ENCODE measurements at places on chromosomes 5 and 9. TPM values are rescaled to one million over a fixed set of nuclear protein-coding genes. Genes with fewer than 3 reads are reported as not detected.

Gene MGAT4B
- total RNA-seq: 207 TPM

Gene NLN
- total RNA-seq: 4.7 TPM

Gene CD72
- total RNA-seq: not detected

Gene COL23A1
- 4.3 TPM for total RNA-seq

Gene IFNA2
- total RNA-seq: not detected

Gene TNFSF15
- total RNA-seq: under 0.01 TPM

Gene SEMA5A
- 18.4 TPM for total RNA-seq

Gene PIP5KL1
- not detected for total RNA-seq

Gene NPR3
- 3.5 TPM for total RNA-seq

- no peaks in the 10 kb centered on the region for H3K36me3 ChIP-seq
- H3K4me1 ChIP-seq: peaks cover 70% of the 10 kb centered on the region
- H3K4me3 ChIP-seq: peak overlapping the region; percentile 5
- H3K27me3 ChIP-seq: no peaks in the 10 kb centered on the region
- H3K27ac ChIP-seq: no peak overlapping the region
Observed at GRCh38 chr9:70398145-70398556, 16.3 kb downstream of the KLF9 start.

- DNase-seq: no peak
- no peaks in the 10 kb centered on the region for H3K4me1 ChIP-seq
- no peaks in the 10 kb centered on the region for H3K36me3 ChIP-seq
Observed at GRCh38 chr9:127204771-127205470, 59.7 kb upstream of the GARNL3 start.

- peaks cover 31% of the 10 kb centered on the region for H3K4me1 ChIP-seq
- H3K36me3 ChIP-seq: no peaks in the 10 kb centered on the region
- peak overlapping the region; percentile 87 for H3K27ac ChIP-seq
- no peak overlapping the region for H3K4me3 ChIP-seq
Observed at GRCh38 chr9:4293293-4293941, 6.5 kb downstream of the GLIS3 start.

DNA sequence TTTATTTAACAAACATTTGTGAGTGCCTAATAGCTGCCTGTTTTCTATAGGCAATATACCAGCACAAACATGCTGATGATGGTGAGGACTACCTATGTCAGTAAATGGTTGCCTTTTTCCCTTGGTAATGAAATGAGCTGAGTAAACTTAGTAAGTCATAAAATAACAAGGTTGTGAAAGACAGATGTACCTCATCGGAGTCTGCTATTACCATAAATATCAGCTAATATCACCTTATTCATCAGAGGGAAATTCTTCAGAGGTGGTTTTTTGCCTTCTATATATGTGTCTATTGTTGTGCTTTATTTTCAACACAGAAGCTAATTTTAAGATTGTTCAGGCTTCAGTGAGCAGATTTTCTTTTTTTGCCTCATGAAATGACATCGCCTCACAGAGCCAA, 1040.5 kb downstream of the DTWD2 start:
- no peak overlapping the region for H3K4me3 ChIP-seq
- H3K27ac ChIP-seq: no peak overlapping the region
- no peaks in the 10 kb centered on the region for H3K36me3 ChIP-seq
- no peaks in the 10 kb centered on the region for H3K27me3 ChIP-seq
- no peaks in the 10 kb centered on the region for H3K4me1 ChIP-seq

DNA sequence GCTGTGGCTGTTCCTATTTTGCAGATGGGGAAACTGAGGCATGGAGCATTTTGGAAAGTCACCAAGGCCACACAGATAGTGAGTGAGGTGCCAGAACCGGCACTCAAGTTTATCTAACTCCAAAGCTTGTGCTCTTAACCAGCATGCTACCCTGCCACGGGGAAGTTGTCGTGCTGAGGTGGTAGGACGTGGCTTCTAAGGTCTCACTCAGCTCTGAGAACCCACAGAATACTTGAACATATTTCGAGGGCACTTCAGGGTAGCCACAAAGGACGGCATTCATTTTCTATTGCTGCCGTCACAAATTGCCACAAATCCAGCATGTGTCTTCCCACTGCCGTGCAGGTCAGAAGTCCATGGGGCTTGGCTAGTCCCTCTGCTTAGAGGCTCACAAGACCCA, 116.7 kb downstream of the OLFM1 start:
- no peaks in the 10 kb centered on the region for H3K4me1 ChIP-seq
- no peaks in the 10 kb centered on the region for H3K27me3 ChIP-seq
- H3K4me3 ChIP-seq: no peak overlapping the region
- no peaks in the 10 kb centered on the region for H3K36me3 ChIP-seq
- no peak overlapping the region for H3K27ac ChIP-seq
- DNase-seq: no peak

DNA sequence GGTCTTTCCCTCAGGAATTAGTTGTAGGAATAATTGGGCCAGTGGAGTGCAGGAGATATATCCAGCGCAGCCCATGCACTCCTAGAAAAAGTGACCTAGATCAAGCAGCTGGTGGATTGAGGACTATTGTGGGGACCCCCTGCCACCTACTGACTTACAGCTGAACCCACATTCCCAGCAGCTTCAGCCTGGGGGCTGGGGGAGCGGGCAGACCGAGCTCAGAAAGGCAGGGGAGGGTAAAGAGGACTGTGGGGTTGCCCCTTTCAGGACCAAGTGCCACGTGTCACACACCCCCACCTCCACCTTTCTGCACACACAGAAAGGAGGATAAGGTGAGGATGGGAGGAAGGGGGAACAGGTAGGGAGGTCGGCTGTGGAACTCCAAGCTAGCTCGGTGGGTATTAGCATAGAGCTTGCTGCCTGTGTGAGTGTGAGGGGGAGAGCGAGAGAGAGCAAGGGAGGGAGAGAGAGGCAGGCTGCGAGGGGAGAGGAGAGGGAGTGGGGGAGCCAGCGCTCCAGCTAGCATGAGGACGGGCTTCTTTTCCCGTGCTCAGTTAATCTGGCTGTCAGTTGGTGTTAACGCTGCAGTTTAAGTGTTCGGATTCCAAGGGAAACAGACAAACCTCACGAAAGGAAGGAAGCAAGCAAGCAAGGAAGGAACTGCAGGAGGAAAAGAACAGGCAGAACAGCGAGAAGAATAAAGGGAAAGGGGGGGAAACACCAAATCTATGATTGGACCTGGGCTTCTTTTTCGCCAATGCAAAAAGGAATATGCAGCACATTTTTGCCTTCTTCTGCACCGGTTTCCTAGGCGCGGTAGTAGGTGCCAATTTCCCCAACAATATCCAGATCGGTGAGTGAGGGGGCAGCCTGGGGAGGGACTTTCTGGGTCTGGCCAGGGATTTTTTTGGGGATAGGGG, at the start of gene GRIA1:
TSS of gene GRIA1 (plus strand) at position 553 of the 920 bp plus-strand sequence.
- H3K27me3 ChIP-seq: no peaks in the 10 kb centered on the region
- no peak within 1 kb of the TSS for H3K27ac ChIP-seq
- no peak for DNase-seq

GRCh38 chr5:19270153-19270552, 717.8 kb downstream of the CDH18 start:
- no peaks in the 10 kb centered on the region for H3K4me1 ChIP-seq
- H3K36me3 ChIP-seq: no peaks in the 10 kb centered on the region

- no peaks in the 10 kb centered on the region for H3K36me3 ChIP-seq
- no peak overlapping the region for H3K4me3 ChIP-seq
- peaks cover 28% of the 10 kb centered on the region for H3K4me1 ChIP-seq
Observed at GRCh38 chr5:139186752-139187326, 11.3 kb downstream of the SIL1 start.

DNA sequence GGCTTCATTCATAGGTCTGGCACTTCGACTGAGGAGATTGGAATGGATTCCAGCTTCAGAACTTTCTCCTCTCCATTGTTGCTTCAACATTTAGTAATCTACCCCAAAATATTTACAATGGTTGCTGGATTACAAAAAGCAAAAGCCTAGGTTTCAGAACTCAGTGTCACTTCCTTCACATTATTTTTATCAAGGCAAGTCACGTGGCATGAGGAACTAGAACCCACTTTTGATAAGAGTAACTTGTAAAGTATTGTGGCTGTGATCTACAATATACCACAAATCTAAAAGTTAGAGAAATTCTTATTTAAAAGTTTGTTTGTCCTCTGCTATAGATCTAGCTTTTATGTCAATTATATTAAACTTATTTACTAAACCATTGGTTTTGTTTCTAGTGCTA, 39.7 kb upstream of the ANKDD1B start:
- no peak overlapping the region for H3K4me3 ChIP-seq
- no peaks in the 10 kb centered on the region for H3K36me3 ChIP-seq
- no peak for DNase-seq
- no peaks in the 10 kb centered on the region for H3K27me3 ChIP-seq
- no peak overlapping the region for H3K27ac ChIP-seq

DNA sequence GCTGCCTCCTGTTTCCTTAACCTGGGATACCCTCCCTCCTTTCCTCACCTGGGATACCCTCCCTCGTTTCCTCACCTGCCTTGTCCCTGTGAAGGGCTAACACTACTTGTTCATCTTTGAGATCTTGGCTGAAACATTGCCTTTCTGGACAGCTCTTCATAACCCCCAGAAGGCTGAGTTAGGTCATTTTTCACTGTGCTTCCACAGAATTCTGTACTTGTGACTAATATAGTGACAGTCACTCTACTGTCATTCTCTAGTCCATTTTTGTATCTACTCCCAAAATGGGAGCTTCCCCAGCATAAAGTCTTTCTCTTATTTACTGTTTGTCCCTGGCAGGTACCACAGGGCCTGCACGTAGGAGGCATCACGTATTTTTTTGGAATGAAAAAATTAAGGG, 21.5 kb upstream of the DAB2 start:
- H3K4me1 ChIP-seq: peaks cover 3% of the 10 kb centered on the region
- DNase-seq: no peak
- no peaks in the 10 kb centered on the region for H3K36me3 ChIP-seq
- no peaks in the 10 kb centered on the region for H3K27me3 ChIP-seq

GRCh38 chr9:120655005-120655622, 59.2 kb downstream of the MEGF9 start:
- H3K27me3 ChIP-seq: no peaks in the 10 kb centered on the region
- DNase-seq: no peak
- H3K4me3 ChIP-seq: no peak overlapping the region
- no peaks in the 10 kb centered on the region for H3K4me1 ChIP-seq

- H3K27ac ChIP-seq: no peak overlapping the region
- H3K4me1 ChIP-seq: no peaks in the 10 kb centered on the region
- no peak overlapping the region for H3K4me3 ChIP-seq
- DNase-seq: no peak
Observed at GRCh38 chr9:82558855-82559630, 503.9 kb downstream of the RASEF start.

DNA sequence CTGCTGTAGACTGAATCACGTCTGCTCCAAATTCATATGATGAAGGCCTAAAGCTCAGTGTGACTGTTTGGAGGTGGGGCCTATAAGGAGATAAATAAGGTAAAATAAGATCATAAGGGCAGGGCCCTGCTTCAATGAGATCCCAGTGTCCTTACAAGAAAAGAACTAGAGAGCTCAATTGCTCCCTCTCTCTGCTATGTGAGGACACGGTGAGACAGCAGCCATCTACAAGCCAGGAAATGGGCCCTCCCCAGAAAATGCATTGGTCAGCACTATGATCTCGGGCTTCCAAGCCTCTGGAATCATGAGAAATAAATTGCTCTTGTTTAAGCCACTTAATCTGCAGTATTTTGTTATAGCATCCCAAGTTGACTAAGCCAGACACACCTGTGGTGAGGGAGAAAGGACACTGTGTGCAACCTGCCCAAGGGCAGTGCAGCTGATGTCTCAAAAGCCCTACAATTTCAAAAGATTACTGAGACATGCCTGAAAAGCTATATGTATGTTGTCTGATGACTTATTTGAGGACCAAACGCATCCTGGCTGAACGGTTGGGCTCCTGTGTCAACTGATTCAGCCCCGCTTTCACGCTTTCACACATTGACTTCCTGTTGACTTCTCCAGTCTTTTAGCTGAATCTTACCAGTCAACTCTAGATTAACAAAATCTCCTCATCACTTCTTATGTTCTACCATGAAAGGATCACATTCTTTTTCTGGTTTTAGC, 13.2 kb downstream of the GZMK start:
- H3K27ac ChIP-seq: no peak overlapping the region
- no peaks in the 10 kb centered on the region for H3K27me3 ChIP-seq
- no peak overlapping the region for H3K4me3 ChIP-seq

DNA sequence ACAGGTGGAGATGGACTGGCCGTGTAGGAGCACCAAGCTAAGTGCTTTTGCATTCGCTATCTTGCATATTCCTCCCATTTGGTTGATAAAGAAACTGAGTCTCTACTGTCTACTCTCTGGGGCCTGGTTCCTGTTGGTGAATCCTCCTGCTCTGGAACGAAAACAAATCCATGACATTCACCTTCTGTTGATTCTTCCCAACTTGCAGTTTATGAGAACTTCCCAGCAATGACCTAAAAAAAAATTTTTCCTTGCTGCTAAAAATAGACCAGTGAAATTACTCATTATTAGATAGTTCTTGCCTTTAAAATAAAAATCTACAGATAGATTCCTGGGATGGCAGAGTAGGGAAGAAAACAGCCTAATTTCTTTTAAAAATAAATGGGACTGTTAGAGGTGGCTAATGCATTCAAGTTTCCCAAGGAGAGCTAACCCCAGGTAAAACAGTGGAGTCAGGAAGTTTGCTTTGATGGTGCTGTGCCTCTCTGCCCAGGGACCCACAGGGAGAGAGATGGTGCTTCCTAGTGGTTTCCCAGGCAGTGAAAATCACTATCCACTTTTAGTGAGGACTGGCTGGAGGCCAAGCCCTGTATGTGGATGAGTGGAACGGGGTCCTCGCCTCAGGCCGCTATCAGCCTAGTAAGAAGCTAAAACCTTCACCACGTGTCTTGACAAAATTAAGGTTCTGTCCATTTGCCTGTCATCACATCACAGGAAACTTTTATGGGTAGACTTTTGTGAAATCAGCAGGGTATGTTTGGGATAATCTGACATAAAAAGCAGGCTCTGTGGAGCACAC, 68.4 kb upstream of the NR3C1 start:
- no peak overlapping the region for H3K27ac ChIP-seq
- no peaks in the 10 kb centered on the region for H3K4me1 ChIP-seq
- no peak for DNase-seq
- no peaks in the 10 kb centered on the region for H3K36me3 ChIP-seq
- H3K27me3 ChIP-seq: no peaks in the 10 kb centered on the region
- no peak overlapping the region for H3K4me3 ChIP-seq

GRCh38 chr9:110531776-110532175, 47.8 kb downstream of the SVEP1 start:
- no peak for DNase-seq
- H3K27ac ChIP-seq: no peak overlapping the region
- H3K27me3 ChIP-seq: no peaks in the 10 kb centered on the region
- no peaks in the 10 kb centered on the region for H3K4me1 ChIP-seq
- H3K4me3 ChIP-seq: no peak overlapping the region

GRCh38 chr5:135587721-135588663, 9.2 kb upstream of the CXCL14 start:
- H3K36me3 ChIP-seq: no peaks in the 10 kb centered on the region
- DNase-seq: no peak
- H3K4me1 ChIP-seq: no peaks in the 10 kb centered on the region
- no peak overlapping the region for H3K27ac ChIP-seq
- H3K4me3 ChIP-seq: no peak overlapping the region

Measured in ascending aorta (tissue), 2 donors.